ENCODE measurements at places on chromosomes 7 and 10. TPM values are rescaled to one million over a fixed set of nuclear protein-coding genes. Genes with fewer than 3 reads are reported as not detected.
A peak's percentile ranks its signal among the peaks of the same experiment; 100 is the strongest.

DNA sequence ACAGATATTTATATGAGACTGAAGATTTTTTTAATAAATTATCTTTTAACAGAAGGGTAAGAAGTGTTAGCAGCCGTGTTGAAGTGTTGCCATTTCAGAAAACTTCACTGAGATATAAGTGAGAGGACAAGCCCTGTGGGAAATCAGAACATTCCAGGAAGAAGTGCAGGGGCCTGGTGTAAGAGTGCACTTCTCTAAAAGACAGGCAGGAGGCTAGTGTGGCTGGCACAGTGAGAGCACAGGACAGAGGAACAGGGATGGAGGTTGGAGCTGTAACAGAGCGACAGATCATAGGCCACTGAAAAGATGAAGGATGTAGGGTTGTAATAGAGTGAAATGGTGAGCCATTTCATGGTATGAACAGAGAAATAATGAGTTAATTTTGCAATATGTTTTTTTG, 608.9 kb downstream of the SORCS1 start:
- DNase-seq, result no peak

Gene MINDY4
- 1.3 TPM for total RNA-seq

DNA sequence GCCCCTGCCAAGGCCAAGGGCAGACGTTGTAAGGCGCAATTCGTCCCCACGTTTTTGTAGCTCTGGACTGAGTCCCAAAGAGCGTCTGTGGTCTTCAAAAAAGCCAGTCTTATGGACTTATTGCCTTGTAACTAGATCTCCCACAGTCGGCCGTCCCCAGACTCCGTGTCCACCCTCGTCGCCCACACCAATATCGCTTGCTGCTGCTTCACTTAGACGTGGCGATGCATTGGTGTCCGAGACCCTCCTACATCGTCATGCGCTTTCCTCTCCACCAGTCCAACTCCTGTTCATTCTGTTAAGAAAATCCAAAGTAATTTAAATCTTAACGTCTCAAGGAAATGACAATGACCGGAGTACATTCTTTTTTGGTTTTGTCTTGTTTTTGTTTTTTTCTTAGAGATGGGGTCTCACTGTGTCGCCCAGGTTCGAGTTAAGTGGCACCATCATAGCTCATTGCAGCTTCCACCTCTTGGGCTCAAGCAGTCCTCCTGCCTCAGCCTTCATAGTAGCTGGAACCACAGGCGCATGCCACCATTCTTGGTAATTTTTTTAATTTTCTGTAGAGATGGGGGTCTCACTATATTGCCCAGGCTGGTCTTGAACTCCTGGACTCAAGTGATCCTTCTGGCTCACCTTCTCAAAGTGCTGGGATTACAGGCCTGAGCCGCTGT, 851 bp downstream of the KIFBP start:
- DNase-seq, result no peak

GRCh38 chr10:88245974-88246511, 337.1 kb downstream of the RNLS start:
- no peak for DNase-seq

Gene UCMA
- total RNA-seq, result not detected

DNA sequence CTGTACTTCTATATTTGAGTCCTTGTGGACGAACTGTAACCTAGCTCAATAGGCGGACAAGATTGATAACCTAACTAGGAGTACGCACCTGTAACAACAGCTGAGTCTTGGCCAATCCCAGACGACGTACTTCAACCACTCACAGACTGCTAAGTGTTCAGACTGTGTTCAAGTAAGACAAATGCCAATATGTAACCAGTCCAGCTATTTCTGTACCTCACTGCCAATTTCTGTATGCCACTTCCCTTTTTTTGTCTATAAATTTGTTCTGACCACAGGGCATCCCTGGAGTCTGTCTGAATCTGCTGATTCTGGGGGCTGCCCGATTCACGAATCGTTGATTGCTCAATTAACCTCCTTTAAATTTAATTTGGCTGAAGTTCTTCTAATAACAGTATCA, 32.2 kb downstream of the HACD1 start:
- DNase-seq, result no peak

GRCh38 chr7:106563466-106564150, 97.3 kb downstream of the CCDC71L start:
- no peak for DNase-seq

- DNase-seq, result no peak
These were observed 98.1 kb upstream of the STK17A start for GRCh38 chr7:43484678-43485395.

DNA sequence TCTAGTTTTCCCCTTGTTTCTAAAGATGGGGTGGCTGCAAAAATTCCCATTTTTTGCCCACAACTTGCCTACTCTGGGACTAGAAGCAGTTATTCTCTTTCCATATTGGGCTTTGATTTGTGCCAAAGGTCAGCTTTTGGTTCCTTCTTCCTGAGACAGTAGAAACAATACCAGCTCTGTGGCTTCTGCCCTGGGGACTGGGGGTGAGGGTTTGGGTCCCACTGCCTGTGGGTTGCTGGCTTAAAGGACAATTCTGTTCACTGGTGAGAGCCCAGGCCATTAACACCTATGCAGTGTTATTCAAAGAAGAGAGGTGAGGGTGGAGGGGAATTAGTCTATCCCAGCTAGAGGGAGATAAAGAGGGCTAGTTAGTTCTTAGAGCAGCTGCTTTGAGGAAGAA, 171.5 kb downstream of the CPEB3 start:
- no peak for DNase-seq

Gene PRSS37
- total RNA-seq, result not detected

Gene ADCY1
- 8.9 TPM for total RNA-seq

GRCh38 chr10:128064108-128064969, 61.9 kb downstream of the MKI67 start:
- peak; percentile 51 for DNase-seq

GRCh38 chr7:151808400-151809145, 68.3 kb downstream of the PRKAG2 start:
- no peak for DNase-seq

DNA sequence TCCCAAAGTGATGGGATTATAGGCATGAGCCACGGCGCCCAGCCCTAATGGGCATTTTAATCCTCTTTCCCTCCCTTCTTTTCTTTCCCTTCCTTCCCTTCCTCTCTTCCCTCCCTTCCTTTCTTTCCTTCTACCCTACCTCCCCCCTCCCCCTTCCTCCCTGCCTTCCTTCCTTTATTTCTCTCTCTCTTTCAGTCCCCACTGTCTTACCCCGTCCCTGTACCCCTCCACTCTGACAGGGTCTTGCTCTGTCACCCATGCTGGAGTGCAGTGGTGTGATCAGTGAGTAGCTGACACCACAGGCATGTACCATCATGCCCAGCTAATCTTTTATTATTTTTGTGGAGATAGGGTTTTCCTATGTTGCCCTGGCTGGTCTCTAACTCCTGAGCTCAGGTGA, 24.2 kb downstream of the LCOR start:
- DNase-seq, result no peak

DNA sequence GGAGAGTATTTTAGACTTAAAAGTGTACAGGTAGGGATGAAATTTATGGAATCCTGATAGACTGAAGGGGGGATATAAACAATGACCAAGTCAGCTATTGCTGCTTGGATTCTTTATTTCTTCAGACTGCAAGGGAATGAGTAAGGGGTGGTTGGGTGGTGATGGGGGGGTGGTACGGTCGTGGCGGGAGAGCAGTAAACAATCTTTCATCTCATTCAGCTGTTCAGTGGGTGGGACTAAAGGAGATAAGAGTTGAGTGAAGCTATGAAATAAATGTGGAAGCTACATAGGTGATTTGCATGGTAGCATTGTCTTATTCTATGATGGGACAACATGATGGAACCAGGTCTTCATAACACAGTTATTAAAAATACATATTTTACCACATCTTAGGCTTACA, 1.8 kb downstream of the SEPTIN7 start:
- no peak for DNase-seq

GRCh38 chr7:44755698-44756627, 7.3 kb downstream of the ZMIZ2 start:
- DNase-seq, result no peak

DNA sequence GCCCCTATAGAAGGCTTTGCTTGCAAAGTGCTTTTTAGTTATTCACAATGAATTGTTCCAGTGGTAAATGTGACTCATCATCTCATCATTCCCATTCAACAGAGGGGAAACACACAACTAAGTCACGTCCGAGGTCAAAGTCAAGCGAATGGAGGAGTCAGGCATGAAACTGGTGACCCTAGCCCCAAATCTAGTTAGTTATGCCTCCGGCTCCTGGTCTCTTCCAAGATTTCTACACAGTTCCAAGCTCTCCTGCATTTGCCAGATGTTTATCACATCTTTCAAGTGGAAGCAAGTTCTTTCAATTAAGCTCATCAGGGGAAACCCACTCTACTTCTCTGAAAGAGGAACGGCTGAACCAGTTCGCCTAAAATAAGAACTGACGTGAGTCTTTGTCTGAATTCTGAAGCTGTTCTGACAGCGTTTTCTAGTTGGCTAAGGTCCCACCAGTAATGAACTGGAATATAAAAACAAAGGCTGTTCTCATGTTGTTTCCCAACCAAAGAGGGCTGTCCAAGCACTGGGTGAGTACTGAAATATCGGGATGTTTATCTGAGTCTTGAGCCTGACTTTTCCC, 140.9 kb upstream of the NRBF2 start:
- DNase-seq, result no peak

DNA sequence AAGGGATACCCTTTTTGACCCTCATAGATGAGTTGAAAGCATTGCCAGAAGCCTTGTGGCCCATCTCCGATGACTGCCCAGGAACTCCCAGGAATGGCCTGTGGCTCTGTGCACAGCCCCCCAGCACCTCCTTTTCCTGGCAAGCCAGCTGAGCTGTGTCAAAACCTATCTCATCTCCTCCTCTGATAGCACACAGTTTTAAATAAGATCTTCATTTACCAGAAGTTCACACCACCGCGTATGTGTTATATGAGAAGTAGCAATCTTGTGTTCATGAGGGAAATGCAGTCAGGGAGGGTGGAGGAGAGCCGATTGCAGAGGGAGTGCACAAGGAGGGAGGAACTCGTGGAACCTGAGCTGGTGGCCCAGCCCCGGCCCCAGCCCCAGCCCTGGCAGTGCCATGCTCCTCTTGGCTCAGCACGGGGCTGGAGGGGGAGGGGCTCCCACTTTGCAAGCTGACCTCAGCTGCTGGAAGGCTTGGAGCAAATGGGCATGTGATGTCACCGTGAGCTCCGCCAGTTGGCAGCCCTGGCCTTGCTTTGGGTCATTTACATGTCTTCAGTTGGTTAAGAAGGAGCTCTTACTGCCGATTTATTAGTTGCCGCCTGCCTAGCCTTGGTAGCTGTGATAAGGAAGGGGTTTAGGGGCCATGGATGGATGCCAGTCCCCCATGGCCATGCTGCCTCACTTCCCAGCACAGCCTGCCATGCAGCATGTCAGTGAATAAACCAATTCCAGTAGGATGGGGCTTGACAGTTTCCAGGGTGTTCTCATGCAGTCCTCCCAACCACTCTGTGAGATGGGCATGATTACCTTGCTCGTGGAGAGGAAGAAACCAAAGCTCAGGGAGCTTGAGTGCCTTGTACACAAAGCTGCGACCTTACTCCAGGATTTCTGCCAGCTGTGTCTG, 20.0 kb downstream of the UNC5B start:
- no peak for DNase-seq

- DNase-seq, result no peak
These were observed 135.0 kb downstream of the MBL2 start for GRCh38 chr10:52637592-52637991.

GRCh38 chr10:8502573-8502972, 448.1 kb downstream of the GATA3 start:
- DNase-seq, result no peak

Gene LDB1
- total RNA-seq, result 71.8 TPM

Gene CCDC71L
- total RNA-seq, result 17.4 TPM

GRCh38 chr7:151745706-151746105, 131.2 kb downstream of the PRKAG2 start:
- no peak for DNase-seq

Gene SLC26A5
- 0.07 TPM for total RNA-seq

Gene MYL10
- total RNA-seq, result not detected

Gene GRM3
- total RNA-seq, result not detected

- DNase-seq, result no peak
These were observed 24.8 kb upstream of the PLPP4 start for GRCh38 chr10:120432209-120432608.

Gene SFXN3
- total RNA-seq, result 44.3 TPM

GRCh38 chr7:47452715-47453092, 129.2 kb downstream of the TNS3 start:
- no peak for DNase-seq

DNA sequence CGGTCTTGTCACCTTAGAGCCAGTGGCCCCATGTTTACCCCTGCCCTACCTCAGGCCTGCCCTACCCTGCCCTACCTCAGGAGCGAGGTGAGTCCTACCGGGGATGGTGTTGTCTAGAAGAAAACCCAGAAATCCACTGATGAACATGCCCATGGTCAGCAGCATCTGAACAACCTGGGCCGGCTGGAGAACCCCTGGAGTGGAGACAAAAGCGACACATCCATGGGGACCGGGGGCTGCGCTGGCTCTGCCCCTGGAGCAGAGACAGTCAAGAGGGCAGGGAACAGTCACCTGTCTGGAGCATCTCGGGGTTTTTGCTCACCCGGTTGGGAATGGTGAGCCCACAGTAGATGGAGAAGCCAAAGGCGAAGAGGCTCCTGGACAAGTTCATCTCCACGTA, 36.3 kb downstream of the STRA8 start:
- DNase-seq, result no peak
